Stimulated activated memory B cell treated with anti-CD40 and anti-IgM and Interleukin-4, amounts not matched to agents 10 μg/mL and 1 μg/mL and 100 μg/mL, for 72 hours (primary cell): ENCODE measurements at places on chromosomes 2 and 18.

DNA sequence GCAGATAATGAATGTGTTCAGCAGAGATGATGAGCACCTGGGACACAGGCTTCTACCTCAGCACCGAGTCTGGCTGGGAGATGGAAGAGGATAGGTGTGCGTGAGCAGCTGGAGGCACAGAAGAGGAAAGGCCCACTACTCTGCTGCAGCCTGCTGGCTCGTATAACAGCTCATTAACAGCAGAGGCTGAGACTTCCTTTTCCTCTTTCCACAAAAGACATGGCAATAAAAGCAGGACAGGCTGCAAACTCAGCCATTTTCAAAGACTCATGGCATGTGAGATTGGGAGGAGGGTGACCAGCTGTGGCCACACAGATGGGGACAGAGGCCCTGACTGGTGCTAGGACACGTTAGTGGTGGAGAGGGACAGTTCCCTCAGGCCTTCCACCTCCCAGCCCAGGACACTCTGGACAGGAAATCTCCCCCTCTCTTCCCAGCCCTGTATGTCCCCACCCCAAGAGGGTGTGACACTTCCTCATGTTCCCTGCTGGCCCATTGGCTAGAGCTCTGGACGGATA lies 60.3 kb downstream of the CACNB4 start:
- ATAC-seq = no peak

GRCh38 chr18:49162226-49162864 lies 211.6 kb upstream of the SMAD7 start:
- ATAC-seq = peak; percentile 79

DNA sequence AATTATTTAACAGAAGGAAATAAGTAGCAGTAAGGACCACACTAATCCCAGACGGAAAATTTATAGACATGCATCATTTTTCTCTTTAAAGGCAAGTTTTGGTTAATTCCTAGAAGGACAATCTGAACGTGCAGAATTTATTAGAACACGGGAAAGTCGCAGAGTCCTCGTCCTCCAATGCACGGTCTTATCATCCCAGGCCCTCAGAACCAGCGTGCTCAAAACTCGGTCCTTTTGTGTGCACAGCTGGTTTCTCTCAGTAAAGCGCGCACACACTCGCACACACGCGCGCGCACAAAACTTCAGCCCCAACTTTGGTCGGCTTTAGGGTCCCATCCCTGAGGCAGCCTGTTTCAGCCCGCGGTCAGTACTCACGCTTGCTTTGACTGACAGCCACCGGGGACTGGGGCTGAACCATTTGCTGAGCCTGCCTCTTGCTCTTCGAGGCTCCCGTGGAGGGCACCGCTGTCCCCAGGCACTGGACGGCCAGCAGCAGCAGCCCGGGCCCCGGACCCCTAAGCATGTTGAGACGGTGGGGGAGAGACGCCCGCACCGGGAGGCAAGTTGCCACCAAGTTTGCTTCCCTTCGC lies 493 bp downstream of the FN1 start:
- ATAC-seq = peak; percentile 54

GRCh38 chr2:38187541-38188011 lies 111.6 kb upstream of the CYP1B1 start:
- no peak for ATAC-seq

- no peak for ATAC-seq
Observed at GRCh38 chr18:25121442-25121841, 230.5 kb downstream of the ZNF521 start.

- no peak for ATAC-seq
Observed at GRCh38 chr2:72548081-72548764, 277.6 kb downstream of the EXOC6B start.

- ATAC-seq = no peak
Observed at GRCh38 chr2:47964722-47965434, 58.6 kb upstream of the FBXO11 start.

DNA sequence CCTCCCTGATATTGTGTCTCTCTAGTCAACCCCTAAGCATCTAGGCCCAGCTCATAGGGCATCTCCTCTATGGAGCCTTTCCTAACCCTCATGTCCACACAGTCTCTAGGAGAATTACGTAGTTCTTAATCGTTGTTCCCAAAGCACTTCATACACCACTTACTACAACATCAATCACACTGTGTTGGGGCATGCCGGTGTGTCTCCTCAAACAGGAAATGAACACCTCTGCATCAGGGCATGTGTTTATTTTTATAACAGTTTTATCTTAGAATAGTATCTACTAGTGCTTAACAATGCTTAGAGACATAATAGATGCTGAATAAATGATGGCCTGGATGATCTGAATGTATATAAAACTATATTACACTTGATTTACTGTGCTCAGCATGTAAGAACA lies 19.7 kb downstream of the CYP1B1 start:
- no peak for ATAC-seq

DNA sequence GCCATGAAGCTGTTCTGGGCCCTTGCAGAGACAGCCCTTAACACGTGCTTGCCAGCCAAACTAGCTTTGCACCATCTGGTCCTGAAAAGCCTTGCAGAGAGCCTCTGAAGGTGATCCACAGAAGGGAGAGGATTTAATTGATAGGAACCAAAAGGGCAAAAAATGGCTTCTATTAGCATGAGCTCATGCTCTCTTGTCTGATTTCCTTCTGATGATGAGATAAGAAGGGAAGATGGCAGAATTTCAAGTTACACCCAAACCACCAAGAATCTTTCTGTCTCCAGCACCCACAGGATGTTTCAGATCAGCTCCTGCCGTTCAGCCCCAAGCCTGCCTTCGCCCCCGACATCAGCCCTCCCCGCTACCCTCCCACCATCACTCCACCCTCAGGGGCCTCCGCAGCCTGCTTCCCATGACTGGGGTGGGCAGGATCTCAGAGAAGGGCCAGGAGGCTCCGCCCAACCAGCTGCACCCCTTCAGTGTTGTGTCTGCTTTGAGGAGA lies 23.4 kb upstream of the GLI2 start:
- ATAC-seq = no peak

GRCh38 chr2:41966920-41967319 lies 80.9 kb upstream of the PKDCC start:
- ATAC-seq = peak; percentile 9

- ATAC-seq = no peak
Observed at GRCh38 chr2:222159221-222159620, 139.6 kb downstream of the PAX3 start.

DNA sequence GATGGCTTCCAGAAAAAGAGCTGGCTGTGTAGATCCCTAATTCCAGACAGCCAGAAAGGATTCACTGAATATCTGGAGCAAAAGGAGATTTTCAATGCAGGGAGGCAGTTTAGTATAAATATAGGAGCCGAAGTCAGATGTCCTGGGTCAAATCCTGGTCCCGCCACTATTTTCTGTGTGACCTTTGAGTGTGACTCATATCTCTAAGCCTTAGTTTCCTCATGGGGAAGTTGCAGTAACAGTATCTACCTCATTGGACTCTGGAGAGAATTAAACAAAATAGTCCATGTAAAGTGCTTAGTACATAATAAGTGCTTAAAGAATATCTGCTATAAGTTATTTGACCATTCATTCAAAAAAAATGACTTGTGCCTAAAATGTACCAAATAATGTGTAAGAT lies 52.1 kb upstream of the ITGA6 start:
- no peak for ATAC-seq

DNA sequence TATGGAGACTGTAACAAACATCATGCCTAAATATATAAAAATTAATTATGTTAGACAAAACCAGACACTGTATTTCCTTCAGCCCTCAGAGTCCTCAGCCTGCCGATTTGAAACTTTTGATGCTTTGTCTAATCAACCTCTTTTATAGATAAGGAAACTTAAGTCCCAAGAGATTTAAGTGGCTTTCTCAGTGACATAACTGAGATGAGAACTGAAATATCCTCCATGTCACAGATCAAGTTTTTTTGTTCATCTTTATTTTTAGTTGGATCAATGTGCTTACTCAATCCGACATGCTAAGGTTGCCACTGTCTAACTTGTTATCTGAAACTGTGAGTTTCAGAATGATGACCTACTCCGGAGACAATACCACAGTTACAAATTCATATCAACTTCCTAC lies 72.3 kb downstream of the BARD1 start:
- peak; percentile 76 for ATAC-seq

DNA sequence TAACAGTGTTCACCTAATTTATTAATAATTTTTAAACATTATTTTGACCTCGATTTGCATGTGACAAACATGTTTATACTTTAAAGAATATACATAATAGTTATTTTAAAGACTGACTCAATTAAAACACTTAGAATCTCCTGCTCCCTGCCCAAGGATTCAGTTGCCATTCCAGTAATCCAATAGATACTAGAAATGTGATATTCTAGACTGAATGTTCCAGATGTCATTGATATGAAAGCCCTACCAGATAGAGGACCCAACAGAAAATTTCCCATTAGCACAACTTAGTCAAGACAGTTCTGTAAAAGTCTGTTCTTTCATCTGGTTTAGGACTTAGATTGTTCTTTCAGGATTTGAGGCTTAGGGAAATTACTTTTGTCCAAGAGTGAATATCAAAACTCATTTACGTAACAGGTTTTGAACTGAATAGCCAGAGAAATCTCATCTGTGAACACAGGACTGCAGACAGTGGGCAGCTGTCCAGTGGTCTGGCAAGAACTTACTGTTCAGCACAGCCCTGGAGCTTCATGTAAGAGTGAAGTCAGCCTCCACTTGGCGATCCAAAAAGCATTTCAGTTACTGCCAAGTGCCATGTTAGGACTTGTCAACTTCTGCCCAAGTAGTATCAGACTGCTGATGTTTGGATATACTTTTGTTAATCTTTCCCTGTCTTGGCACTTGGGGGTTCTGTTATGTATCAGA lies 77.5 kb downstream of the OSBPL6 start:
- ATAC-seq = no peak
